WERI-Rb-1 (cell line): ENCODE measurements at places on chromosomes 7 and 10.

DNA sequence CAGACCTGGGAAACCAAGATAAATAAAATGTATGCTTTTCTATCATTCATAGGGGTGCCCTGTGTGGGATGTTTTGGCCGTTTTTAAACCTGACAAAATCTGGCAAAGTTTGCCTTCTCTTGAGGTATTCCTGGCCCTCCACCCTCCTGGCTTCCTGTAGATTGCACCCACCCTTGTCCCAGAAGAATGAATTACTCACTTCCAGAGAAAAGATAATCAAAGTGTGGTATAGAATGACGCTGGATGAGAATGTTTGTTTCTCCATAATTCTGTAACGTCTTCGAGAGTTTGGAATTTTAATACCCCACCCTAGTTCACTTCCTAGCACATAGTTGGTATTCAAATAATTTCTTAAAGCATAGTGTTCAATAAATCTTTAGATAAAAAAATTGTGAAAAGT lies 519.7 kb upstream of the PFKP start:
- no peak for DNase-seq

- DNase-seq, result no peak
Observed at GRCh38 chr7:125033506-125033905, 103.9 kb upstream of the POT1 start.

GRCh38 chr10:69474742-69475432 lies 23.6 kb downstream of the TSPAN15 start:
- DNase-seq, result no peak

DNA sequence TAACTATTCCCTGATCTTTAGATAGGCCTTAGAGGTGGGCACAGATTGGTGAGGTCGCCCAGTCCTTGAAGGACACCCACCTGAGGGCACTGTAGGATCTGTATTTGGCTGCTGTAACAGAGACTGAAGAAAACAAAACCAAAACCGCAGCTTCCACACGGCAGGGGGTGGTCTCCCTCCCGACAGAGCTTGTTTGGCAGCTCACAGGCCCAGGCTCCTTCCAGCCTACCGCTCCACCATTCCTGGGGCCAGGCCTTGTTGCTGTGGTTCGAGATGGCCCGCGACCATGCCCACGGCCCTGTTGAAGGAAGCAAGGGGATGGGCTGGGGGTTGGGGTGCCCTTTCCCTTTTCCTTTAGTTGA lies 30.4 kb downstream of the ZNF783 start:
- DNase-seq, result no peak

DNA sequence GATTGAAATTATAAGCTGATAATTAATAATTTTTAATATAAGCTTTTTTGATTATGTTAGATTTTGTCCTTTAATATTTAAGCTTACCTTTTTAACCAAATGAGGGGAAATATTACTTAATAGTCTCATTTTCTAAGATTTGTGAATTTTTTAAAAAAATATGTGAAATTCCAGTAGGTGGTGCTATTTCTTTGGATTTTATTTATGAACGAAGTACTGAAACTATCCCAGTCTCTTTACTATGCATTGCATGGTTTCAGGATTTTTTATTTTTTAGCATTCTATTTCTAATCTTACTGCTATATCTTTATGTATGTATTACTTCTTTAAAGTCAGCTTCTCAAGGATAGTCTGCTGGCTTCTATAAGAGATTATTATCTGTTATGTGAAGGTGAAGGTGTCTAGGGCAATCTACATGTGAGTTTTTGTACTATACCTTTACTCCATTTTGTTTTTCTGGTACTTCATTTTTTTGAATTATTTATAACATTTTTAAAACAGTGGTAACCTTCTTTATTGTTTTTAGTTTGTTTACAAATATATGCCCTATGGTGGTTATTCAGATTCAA lies 78.3 kb downstream of the ATRNL1 start:
- DNase-seq, result no peak
